Activated CD4-positive, alpha-beta T cell treated with anti-CD3 and anti-CD28 coated beads, Interleukin-2, amount 50 U/mL, for 4 hours (primary cell): ENCODE measurements at places on chromosomes 12 and 14.

DNA sequence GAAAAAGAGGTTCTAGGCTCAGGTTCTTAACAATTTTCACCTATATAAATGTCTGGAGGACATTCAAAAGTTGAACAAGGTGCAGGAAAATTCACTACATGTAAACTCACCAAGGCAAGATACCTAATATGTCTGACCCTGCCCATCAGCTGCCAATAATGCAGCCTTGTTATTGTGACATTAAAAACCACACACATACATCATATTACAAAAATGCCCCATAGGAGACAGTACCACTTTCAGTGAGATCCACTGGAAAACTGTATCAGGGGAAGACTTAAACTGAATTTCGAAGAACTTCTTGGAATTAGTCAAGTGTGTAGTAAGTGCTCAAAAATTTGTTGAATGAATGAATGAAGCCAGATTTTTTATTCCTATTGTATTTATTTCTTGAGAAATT, 83.1 kb downstream of the KICS2 start:
- DNase-seq, result no peak

- DNase-seq, result no peak
These were observed 123.8 kb downstream of the NPAS3 start for GRCh38 chr14:33062476-33062875.

DNA sequence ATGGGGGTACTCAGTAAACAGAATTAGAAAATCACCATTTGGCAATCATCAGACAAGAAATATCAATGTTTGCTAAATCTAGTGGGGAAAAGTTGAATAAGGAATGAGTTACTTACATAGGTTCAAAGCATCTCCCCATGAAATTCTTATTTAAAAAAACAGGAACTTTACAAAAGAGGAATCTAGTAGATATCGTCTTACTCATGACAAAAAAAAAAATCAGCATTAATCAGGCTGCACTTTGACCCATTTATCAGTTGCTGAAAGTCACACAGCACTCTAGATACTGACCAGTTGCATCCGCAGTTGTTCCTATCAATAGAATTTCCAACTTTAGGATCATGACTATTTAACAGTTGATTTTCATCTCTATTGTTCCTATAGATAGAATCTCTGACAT, 5.8 kb upstream of the DICER1 start:
- no peak for DNase-seq

DNA sequence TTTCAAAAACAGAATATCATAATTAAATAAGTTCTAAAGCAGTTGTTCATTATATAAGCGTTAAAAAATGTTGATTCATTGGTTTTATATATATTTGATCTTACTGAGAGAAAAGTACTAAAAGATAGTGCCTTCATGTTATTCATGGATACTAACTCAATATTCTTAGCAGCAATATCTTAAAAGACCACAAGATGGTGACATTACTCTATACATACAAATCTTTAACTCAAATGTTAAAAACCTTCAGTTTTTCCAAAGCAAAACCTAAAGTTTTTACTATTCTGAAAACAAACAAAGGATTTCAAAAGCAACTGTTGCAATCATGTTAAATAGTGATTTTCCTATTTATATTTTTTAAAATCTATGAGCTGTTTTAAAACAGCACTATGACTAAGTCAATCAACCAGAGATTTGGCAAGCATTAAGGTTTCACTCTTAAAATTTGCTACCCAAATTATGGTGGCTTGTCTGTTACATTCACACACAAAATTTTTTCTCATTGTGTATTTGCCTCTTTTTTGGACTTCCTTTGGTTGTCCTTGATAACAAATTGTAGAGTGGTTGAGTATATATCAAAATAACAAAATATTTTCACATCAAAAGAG, 50.1 kb upstream of the RERGL start:
- no peak for DNase-seq

- DNase-seq, result no peak
These were observed 3.1 kb downstream of the HNF1A start for GRCh38 chr12:120981407-120981941.

- no peak for DNase-seq
These were observed 11.1 kb downstream of the EPS8 start for GRCh38 chr12:15778126-15778525.

GRCh38 chr12:121894633-121895032, 6.0 kb downstream of the PSMD9 start:
- DNase-seq, result no peak

DNA sequence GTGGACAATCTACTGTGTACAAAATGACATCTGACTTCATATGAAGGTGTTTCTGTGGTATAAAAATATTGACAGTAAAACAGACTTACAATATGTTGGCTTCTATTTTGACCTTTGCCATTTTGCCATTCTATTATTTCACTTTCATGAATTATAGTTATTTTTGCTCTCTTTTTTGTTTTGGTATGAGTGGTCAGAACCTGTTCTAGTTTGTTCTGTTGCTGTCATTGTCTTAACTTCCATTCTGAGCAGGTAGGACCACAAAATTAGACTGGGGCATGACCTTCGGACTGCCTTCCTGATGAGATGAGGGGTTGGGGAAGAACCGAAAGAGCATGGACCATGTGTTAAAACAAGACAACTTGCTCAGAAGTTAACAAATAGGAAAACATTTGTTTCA, 36.5 kb upstream of the IFNG-AS1 start:
- no peak for DNase-seq

DNA sequence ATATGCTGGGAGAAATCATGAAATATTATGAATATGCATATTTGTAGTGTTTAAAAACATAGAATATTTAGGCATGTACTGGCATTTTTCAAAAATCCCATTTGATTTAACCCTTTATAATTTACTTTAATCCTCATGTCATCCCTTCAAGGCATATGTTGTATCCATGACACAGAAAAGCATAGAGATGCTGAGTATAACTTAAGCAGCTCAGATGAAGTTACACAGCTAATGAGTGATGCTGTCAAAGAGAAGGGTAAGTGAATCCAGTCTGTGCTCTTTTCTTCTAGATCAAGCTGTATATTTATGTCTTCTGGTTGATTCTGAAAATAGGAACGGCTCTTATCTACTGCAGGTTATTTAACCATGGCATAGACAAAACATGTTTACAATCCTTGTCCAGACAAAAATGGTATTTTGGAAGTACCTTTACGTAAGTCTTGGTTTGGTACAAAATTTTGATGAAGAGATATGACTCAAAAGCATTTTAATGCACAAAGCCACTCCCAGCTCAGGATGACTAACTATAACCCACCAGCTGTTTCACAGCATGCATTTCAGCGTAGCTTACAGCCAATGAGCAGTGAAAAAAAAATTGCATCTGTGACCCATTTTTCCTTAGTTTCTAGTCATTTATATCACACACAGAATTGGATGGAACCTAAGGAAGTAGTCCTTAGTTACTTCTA, 201.7 kb downstream of the STXBP6 start:
- DNase-seq, result no peak

DNA sequence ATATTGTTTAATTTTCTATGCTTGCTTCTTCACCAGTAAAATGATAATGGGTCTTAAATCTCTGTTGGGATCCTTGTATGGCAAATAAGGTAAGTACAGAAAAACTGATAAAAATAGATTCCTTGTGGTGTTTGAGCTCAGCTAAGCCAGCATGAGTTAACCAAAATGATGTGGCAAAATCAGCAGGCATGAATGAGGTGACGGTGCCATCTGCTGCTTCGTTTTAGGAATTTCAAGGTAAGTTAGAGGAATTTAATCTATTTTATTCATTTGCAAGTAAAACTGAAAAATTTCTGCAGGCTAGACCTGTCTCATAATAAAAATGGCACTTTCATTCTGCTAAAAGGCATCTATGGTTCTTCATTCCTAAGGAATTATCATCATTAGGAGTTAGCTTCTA, 10.0 kb upstream of the CLEC7A start:
- DNase-seq, result peak; percentile 26

- no peak for DNase-seq
These were observed 11.6 kb downstream of the STX2 start for GRCh38 chr12:130827432-130827831.

GRCh38 chr12:115597157-115597712, 680.3 kb downstream of the MED13L start:
- no peak for DNase-seq

DNA sequence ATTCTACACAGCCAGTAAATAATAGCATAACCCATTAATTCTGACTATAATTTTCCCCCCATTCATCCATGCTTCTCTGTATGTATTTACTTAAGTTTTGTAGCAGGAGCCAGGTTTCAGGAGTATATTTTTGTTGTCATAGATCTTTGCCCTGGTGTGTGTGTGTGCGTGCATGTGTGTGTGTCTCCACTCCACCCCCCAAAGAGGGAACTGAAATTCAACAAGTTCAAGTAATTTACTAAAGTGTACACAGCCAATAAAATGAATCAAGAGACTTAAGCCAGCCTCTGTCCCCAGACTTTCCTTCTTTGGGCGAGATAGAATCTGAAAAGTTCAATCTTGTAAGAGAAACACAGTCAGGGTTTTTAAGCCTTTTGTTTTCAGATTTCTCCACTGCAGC, 792.0 kb downstream of the MED13L start:
- no peak for DNase-seq
